ENCODE measurements at places on chromosomes 6 and 20. TPM values are rescaled to one million over a fixed set of nuclear protein-coding genes. Genes with fewer than 3 reads are reported as not detected.

FILIP1 gene
- total RNA-seq, result 0.15 TPM

BMP6 gene
- not detected for total RNA-seq

TDRD6 gene
- total RNA-seq, result 0.57 TPM

TRIM15 gene
- total RNA-seq, result not detected

ADA gene
- total RNA-seq, result 32.9 TPM

MYH7B gene
- total RNA-seq, result 2.3 TPM

TMEM200A gene
- not detected for total RNA-seq

DNA sequence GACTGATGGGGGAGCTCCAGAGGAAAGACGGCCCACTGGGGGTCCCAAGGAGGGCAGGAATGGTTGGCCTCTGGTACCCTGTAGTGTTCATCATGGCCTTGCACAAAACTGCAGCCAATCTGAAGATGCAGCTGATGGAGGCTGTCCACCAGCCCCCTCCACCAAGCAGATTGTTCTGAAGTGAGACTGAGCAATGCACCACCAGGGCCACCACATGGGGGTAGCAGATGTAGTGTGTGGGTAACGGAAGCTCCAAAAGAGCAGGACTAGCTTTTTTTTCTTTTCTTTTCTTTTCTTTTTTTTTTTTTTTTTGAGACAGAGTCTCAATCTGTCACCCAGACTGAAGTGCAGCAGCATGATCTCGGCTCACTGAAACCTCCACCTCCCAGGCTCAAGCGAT is 181.0 kb upstream of the MYLIP start:
- DNase-seq, result no peak

GRCh38 chr6:133436652-133437051 is 195.5 kb downstream of the EYA4 start:
- no peak for DNase-seq

GRCh38 chr6:107732461-107732860 is 91.7 kb downstream of the SCML4 start:
- no peak for DNase-seq

GRCh38 chr6:22526736-22527135 is 42.6 kb upstream of the HDGFL1 start:
- no peak for DNase-seq

DNA sequence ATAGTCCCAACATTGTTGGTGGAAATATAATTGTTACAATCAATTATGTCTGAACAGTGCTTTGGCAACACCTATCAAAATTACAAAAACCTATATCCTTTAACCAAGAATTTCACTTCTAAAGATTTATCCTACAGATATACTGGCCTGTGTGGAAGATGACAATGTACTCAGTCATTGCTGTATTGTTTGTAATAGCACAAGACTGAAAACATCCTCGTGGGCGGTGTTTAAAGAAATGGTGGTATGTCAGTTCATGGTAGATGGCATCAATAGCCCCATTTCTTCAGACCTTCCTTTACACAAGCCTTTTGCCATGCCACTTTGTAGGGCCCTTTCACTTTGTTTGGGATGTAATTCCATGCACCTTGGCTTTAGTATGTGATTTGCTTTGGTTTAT is 9.8 kb upstream of the TPBG start:
- DNase-seq, result no peak

- DNase-seq, result no peak
These were observed 29.0 kb downstream of the ADGRF4 start for GRCh38 chr6:47727391-47727790.

DNA sequence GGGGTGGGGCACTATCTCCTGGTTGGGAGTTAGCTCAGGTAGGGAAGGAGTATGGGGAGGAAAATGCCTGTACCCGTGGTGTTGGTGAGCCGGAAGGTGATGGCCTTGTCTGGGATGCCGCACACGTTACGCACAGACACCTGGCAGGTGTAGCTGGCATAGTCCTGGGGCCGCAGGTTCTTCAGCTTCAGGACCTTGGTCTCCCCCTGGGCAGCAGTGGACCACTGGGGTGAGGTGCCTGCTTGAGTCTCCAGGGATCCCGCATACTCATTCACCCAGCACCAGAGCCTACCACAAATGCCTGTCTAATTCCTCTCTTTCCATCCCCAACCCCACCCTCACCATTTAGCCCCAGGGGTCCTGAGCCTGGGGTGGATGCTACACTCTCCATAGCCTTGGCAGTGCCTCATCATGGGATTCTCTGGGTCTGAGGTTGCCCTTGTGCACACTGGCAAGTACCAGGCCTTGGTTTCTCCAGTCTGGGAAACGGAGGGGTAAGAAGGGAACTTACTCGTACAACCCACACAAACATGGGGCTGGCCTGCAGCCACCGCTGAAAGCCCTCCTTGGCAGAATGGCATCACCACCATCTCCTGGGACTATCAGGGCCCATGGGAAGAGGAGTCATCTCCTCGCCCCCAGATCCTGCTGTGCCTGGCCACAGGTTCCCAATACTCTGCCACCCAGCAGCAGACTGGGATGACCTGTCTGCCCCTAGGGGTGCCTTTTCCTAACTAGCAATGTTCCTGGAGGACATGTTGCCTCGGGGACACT is 42.8 kb downstream of the MDGA1 start:
- no peak for DNase-seq

DNA sequence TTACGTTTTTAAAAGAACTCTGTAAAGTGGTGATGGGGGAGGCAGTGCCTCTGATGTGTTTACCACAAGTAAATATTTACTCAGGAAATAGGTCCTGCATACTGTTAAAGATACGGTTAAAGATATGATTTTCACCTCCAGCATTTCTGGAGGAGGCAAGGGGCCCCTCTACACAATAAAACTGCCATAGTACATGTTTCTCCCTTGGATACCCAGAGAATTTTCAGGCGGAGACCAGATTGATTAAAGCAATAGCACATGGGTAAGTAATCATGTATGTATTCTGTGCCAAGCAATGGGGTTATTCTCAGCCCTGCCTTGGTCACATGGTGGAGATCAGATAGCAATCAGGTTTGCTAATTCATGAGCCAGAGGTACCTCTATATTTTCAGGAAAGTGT is 9.6 kb downstream of the RIPOR2 start:
- DNase-seq, result no peak

- DNase-seq, result peak; percentile 31
These were observed 254.6 kb downstream of the LY86 start for GRCh38 chr6:6843057-6843627.

DNA sequence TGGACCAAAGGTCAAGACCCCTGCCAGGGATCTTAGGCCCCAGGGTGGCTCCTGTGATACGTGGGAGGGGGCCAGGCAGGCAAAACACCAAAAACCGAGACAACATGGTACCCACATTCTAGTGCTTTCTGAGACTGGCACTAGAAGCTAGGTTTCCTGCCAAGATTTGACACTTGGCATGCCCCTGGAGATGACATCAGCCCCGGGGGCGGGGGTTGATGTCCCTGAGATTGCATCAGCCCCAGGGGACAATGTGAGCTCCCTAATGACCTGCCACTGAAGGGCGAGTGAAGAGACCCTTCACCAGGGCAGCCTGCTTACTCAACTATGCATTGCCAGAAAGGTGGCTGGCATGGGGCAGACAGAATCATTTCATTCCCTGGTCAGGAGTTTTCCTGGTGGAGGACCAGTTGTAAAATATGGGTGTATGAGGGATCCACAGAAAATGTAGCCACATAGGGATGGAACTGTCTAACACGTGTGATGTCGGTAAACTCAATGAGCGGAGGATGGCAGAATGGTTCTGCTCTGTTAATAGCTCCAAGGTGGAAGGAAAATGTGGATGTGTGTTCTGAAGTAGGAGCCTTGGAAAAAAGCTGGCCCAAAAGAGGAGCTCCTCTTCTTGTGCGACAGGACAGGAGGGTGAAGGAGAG is 219.7 kb downstream of the UNC5CL start:
- no peak for DNase-seq

Data from PC-9 (cell line).